Activated CD8-positive, alpha-beta memory T cell treated with anti-CD3 and anti-CD28 coated beads for 48 hours (primary cell): ENCODE measurements at places on chromosomes 6 and 20.

DNA sequence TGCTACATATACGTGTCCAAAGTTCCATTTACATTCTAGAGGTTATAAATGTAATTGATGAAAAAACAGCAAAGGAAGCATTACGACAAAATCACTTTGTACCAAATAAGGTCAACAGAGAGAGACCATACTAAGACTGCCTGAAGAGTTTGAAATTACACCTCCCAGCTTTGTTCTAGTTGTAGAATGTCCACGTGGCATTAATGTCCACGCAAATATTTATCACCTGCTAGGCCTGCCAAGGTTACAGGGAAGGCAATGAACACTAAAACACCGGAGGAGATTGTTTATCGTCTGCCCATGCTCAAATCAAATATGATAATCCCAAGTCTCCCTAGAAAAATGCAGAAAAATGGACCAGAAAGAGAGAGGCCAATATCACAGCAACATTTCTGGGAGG, 6.2 kb downstream of the RALGAPA2 start:
- no peak for DNase-seq

DNA sequence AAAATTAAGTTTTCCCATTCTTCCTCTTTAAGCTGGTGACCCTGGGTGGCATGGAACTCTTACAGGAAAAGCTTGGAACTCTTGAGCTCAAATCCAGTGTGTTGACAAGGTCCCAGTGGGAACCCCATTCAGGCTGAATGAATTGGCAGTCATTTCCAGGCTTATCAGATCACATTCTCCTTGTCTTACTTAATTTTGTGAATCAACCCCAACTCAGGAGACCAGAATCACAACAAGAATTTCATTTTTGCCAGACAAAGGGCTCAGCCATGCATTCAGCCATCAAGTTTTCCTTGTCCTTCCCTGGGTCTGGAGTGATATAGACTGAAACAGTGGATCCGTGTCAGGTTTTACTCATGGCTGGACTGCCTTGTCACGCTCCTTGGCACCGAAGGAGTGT, 92.1 kb upstream of the EEF1E1 start:
- DNase-seq = no peak

GRCh38 chr6:341914-342831, 49.4 kb upstream of the IRF4 start:
- no peak for DNase-seq

- DNase-seq = no peak
Measured at GRCh38 chr6:30062471-30063178, 1.6 kb downstream of the POLR1H start.

DNA sequence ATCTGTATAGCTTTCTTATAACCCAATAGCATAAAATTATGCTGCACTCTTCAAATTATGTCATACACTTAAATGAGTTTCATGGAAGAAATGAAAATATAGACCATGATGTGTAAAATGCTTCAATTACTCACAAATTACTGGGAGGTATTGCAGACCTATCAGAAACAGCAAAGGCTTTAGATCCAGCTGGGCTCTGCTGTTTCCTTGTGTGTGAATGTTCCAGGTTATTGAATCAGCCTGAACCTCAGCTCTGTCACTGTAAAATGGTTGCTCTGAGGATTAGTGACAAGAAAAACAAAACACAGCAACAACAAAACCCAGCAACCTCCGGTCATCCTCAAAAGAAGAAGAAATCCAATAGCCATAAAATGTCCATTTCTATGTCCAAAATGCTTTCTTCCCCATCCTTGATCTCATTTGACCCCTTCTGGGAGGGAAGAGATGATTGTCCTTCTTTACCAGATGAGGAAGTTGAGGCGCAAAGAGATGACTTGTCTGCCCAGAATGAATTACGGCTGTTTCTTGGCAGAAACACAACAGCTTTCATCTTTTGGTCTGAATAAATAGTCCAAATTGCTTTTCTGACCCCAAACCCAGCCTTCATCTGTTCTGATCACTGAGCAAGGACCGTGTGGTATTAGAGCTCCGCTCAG, 42.2 kb upstream of the TGM6 start:
- DNase-seq = no peak

DNA sequence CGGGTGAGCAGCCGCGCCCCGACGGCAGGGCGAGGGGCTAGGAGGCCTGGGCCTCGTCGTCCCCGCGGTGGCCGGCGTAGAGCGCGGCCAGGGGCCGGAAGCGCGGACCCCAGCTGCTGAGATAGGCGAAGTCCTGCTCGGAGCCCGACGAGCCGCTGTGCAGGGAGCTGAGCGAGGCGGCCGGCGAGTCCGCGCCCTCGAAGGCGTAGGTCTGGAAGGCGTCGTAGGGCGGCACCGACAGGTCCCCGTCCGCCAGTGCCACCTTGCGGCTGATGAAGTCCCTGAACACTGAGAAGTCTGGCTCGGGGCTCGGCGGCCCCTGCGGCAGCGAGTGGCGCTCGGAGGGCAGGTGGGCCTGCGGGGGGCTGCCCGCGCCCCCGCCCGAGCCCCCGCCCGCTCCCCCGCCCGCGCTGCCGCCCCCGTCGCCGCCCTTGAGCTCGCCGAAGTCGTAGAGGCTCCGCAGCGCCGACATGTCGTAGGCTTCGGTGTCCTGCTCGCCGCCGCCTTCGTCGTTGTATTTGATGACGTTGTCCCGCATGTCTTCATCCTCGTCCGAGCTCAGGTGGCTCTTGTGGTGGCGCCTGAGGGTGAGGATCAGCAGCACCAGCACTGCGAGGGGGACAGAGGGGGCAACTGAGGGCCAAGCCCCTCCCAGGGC, 56.5 kb downstream of the CD40 start:
- peak; percentile 36 for DNase-seq

DNA sequence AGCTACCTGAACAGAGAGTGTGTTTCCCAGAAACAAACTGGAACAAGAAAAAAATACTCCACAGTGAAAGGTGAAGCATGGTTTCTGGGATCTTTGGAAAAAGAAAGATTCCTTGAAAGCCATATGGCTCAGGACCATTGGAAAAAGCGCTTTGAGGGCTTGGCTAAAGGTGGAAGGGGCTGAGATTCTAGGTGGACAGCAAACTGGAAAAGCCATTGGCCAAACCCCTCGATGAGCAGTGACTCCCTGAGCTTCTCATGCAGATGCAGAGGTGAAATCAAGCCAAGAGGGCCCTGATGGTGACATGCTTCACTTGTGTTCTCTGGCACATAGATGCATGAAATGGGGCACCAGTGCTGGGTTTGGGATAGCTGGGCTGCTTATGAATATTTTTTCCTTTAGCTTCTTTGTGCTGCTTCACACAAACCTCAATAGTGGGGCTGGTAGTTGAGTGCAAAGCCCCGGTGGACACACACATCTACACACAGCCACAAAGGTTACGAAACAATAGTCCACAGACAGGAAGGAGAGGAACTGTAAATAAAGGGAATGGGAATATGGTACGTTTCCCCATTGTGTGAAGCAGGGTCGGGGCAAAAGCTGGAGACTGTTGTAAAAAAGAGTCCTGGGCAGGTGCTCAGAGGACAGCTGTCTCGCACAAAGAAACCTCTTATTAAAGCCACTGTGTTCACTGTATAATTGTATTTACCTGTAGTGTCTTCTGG, 117.8 kb downstream of the FOXA2 start:
- no peak for DNase-seq

- DNase-seq = no peak
Measured at GRCh38 chr20:35347011-35347410, 54.8 kb upstream of the FAM83C start.

DNA sequence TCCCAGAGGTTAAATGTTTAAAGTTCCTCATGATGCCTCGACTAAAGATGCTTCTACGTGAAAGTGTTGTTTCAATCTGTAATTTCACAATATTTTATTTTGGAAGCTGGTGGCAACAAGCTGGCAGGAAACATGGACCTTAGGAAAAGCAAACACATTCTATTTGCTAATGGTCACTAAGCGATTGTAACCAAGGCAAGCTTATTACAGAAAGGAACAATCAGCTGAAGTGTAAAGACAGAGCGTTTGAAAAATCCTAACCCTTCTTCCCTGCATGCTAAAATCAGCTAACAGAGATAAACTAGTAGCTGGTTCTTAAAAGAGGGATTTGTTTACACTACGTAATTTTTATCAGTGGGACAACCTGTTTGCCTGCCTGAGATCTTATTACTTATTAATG, 50.0 kb downstream of the IL20RA start:
- no peak for DNase-seq

DNA sequence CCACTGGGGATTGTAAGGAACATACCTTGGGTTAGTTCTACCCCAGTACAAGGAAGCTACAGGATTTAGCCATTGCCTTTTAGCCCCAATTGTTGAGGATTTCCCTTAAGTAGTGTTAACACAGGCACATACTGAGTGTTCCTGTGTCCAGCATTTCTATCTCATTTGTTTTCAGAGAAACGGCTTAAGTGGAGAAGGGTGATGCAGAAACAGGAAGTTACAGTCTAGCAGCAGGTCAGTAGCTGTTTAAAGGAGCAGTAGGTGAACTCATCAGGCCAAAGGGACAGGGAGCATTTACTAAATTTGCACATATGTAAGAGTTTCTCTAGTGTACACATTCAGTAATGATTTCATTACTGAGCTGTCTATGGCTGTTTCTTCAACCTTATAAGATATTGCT, 644.2 kb upstream of the GJE1 start:
- DNase-seq = no peak

DNA sequence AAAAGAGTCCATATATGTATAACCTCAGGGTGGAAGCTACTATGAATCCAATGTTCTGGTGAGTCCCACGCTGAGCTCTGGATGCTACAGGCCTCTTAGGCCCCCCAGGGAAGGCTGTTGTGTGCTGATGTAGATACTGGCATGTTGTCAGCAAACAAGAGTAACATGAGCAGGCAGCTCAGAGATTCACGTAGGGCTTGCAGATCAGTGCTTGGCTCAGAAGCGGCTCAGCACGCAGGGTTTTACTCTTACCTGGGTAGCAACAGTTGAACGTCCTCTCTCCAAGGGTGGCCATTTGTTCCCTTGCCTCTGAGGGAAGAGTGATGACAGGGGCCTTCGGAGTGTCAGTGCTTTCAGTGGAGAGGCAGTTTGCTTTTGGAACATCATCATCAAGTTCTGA, 93.4 kb downstream of the ZFP64 start:
- no peak for DNase-seq

- DNase-seq = no peak
Measured at GRCh38 chr20:19321176-19321575, 108.7 kb downstream of the SLC24A3 start.

DNA sequence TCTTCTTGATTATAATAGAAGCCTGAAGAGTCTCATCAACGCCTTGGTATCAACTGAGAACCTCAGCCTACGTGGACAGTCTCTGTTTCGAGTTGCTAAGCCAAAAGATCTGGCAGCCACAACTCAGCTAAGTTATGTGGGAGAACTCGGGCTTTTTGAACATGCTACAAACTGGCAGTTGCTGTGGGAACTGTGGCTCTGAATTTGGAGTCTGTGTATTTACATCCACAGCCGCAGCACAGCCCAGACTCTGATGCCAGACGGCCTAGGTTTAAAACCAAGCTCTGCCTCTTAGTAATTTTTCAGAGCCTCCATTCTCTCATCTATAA, 35.8 kb downstream of the RIPOR2 start:
- DNase-seq = no peak

DNA sequence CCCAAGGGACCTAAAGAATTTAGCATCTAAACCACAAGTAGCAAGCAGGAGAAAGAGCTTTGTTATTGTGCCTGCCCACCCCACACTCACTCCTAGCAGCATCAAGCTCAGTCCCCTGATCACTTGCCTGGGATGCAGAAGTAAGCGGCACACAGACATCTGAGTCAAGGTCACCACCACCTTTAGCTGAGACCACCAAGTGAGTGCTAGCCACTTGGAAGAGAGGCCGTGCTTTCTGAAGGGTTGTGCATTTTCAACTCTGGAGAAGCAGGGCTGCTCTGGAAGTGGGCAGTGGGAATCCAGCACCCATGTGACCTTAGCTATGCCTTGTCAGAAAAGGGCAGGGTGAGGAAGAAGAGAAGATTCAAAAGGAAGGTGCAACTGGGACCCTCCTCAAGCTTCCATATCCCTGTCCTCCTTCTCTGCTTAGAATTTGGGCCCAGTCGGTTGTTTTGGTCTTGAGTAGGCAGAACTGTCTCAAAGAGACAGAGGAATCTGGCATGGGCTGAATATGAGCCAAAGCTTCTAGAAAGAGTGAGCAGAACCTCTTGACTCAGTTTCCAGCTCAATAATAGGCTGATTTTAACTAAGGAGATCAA, 6.2 kb downstream of the NR2E1 start:
- DNase-seq = no peak

- no peak for DNase-seq
Measured at GRCh38 chr6:136795386-136795785, 3.1 kb upstream of the MAP3K5 start.

DNA sequence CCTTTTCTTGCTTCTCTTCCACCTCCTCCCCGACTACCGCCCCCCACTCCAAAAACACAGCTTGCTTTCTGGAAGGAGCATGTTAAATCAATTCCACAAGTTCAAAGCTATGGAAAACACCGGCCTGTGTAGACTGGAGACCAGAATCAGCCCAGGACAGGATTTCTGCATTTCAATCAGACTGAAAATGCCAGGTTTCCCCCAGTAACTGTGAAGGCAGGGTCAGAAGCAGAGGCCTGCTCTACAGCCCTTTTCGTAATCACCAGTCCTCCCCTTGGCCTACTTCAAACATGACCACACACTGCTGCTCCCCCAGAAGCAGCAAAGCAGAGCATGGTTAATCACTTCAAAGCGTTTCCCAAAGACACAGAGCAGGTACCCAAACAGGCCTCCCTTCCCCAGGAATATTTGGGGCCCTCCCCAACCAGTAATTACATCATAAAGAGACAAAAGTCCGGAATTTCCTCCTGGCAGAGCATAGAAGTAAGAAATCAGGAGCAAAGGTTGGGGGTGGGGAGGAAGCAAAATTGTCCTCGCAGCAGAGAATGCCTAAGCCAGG, 38.4 kb downstream of the ZMYND8 start:
- no peak for DNase-seq

DNA sequence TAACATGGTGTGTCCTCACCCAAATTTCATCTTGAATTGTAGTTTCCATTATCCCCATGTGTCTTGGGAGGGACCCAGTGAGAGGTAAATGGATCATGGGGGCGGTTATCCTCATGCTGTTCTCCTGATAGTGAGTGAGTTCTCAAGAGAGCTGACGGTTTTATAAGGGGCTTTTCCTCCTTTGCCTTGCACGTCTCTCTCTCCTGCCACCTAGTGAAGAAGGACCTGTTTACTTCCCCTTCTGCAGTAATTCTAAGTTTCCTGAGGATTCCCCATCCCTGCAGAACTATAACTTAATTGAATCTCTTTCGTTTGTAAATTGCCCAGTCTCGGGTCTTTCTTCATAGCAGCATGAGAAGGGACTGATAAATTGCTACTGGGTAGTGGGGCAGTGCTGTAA, 789.3 kb downstream of the FRK start:
- no peak for DNase-seq

DNA sequence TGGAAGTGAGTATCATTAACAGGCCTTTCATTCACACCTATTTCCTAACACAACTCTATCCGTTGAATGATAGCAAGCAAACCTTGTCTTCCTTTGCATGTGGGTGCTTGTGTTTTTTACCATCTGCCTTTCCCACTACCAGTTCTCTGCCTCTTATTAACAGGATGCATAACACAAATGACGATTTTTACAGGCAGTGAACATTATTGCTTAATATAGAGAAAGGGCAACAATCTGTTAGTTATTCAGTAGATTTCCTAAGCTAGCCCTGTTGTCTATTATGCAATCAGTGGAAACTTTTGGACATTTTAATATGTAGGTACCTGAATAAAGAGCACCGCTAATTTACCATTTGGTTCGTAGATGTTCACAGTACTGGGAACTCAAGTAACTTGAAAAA, 348.8 kb upstream of the PLCB4 start:
- DNase-seq = no peak

GRCh38 chr6:140156131-140156530, 781.7 kb upstream of the CITED2 start:
- no peak for DNase-seq
